T-helper 1 cell (primary cell): ENCODE measurements at places on chromosomes 11 and 22.

DNA sequence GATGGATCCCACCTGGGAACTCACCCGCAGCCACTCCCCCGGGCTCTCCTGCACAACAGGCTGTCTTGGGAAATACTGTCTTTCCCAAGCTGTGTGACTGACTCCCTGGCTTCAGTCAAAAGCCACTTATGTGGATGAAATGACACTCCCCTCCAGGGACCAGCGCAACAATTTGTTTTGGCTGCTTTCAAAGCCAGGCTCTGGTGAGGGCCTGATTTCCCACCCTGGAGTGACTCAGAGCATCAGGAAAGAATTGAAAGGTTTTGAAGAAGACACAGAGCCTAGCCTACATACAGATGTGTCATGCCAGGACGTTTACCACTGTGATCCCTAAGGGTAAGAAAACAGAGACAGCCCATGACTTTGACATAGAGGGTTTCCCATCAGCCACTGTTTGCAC is 550.5 kb downstream of the MIAT start:
- DNase-seq, result no peak

- DNase-seq, result no peak
Measured at GRCh38 chr11:129282634-129283033, 90.5 kb upstream of the ARHGAP32 start.

- no peak for DNase-seq
Measured at GRCh38 chr11:118180300-118180703, 3.9 kb upstream of the SCN2B start.

GRCh38 chr11:17452668-17453067 is 24.0 kb downstream of the ABCC8 start:
- no peak for DNase-seq

GRCh38 chr11:47233051-47233450 is 15.6 kb downstream of the ACP2 start:
- no peak for DNase-seq

- peak; percentile 50 for DNase-seq
Measured at GRCh38 chr11:61092280-61092766, 10.0 kb upstream of the CD5 start.

DNA sequence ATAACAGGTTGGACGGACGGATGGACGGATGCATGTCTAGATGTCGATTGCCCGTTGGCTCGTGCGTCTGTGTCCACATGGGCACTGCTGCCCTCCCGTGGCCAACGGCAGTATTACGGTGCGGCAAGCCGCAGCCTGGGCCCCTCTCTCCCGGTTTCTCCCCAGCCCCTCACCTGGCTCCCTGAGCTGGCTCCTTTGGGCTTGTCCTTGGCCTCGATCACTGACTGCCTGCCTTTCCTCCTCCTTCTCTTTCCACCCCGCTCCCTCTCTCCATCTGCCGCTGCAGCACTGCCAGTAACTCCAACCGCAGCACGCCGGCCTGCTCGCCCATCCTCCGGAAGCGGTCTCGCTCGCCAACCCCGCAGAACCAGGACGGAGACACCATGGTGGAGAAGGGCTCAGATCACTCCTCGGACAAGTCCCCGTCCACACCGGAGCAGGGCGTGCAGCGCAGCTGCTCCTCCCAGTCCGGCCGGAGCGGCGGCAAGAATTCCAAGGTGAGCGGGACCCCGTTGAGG is 77.3 kb downstream of the SCN3B start:
- peak; percentile 29 for DNase-seq
